GM04504 (cell line): ENCODE measurements at places on chromosomes 1 and 21.

DNA sequence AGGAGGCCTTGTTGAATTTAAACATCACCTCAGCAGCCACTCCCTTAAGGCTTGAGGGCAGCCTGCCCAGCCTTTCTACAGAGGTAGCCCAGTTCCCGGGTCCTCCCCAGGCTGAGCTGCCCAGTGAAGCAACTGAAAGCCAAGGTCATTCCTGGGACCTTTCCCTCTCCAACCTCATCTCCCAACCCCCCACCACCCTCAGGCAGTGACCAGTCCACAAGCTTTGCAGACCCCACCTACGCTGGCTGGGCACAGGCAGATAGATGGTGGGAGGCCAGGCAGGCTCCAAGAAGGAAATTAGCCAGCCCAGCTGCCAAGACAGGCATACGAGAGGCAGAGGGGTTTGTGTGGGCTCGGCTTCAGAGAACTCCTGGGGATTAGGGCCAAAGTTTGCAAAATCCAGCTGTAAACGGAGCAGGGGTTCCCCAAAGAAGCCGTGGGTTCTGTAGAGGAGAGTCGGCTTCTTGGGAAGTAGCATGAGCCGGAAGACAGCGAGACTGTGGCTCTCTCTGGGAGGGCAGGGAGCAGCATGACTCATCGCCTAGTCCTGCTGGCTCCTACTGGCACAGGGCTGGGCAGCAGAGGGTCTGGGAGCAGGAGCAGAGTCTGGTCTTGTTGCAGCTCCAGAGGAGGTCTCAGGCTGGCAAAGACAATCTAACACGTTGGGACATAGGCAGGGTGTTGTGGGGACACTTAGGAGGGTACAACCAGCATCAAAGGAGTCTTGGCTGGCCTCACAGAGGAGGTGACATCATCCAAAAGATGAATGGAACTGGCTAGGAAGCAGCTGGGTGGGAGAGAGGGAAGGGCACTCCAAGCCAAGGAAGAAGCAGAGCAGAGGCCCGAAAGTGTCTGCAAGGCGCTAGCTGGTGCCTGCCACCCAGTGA lies 2.8 kb upstream of the ZC3H12A start:
- DNase-seq = peak; percentile 68

GRCh38 chr1:54615531-54616279 lies 7.6 kb downstream of the FAM151A start:
- DNase-seq = no peak

DNA sequence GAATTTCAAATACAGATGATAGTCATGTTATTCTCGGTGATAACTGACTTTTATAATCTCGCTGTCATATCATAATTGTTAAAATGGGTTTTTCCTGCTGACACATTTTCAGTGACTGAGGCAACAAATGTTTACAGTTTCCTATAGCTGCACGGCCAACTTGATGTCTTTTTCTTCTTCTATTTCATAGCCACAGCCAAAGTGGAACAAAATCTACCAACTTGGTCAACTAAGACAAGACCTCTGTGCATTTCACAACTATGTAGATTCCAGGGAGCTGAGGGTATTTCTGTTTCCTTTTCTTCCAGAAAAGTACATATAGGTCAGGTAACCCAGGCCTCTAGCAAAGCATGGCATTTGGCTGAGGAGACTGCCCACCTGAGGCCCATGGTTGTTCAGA lies 10.4 kb upstream of the AHCYL1 start:
- DNase-seq = no peak

DNA sequence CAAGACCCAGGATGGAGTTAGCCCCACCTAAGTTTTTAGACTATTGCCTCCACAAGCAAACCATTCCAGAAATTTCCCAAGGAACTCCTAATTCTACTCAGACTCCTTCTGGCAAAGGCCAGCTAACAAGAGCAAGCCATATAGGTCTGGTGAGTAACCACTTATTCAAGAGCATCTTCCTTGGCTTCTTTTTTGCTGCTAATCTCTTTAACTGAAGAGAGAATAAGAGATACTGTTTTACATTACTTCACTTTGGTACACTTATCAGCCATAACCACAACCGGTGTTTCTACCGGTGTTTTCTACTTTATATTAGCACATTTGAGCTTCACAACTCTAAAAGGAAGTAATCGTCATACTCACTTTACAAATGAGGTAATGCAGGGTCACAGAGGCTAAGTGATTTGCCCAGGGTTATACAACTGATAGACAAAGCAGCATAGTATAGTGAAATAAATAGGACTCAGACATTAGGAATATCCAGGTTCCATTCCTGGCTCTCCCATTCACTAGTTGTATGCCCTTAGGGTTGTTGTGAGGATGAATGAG lies 1.7 kb upstream of the EPS15 start:
- no peak for DNase-seq

DNA sequence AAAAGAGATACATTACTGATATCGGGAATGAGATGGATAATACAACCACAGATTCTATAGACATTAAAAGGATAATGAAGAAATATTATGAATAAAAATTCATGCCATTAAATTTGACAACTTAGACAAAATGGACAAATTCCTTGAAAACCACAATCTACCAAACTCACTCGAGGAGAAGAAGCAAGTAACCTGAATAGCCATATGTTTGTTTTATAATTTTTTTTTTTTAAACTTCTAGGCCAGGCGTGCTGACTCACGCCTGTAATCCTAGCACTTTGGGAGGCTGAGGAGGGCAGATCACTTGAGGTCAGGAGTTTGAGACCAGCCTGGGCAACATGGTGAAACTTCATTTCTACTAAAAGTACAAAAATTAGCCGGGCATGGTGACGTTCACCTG lies 327.9 kb downstream of the VAV3 start:
- DNase-seq = no peak

DNA sequence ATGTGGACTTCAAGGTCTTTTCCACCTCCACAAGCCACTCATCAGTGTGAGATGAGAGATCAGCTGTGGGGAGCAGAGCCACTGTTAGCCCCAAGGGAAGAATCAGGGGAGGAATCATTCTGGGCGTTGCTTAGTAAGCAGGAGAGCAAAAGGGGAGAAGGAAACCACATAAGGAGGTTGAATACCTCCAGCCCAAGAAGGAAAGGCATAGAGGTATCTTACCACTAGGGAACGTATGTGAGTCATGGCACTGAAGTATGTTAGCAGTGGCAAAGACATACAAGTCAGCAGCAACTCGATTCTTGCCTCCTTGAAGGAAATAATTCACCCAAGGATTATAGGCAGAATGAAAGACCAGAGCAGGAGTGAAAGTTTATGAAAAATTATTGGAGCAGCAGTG lies 31.6 kb upstream of the SLC5A9 start:
- no peak for DNase-seq

DNA sequence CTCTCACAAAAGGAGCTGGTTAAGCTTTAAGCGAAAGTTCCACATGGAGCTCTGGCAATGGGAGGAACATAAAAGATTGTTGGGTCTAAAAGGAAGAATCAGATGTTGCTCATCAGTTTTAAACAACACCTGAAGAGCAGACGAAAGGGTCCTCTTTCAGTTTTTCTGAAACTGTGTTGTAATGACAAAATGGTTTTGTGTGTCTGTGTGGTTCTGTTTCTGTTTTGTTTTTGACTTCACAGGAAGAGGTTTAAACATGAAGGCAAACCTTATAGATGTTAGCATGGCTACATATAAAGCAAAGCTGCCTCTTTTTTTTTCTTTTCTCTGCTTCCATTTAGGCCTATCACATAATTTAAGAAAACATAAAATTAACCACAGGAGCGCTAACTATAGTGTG lies 136.1 kb downstream of the ZP4 start:
- no peak for DNase-seq

GRCh38 chr1:7352364-7352763 lies 418.7 kb upstream of the VAMP3 start:
- DNase-seq = no peak

- no peak for DNase-seq
Observed at GRCh38 chr1:108130794-108131193, 69.3 kb downstream of the SLC25A24 start.

DNA sequence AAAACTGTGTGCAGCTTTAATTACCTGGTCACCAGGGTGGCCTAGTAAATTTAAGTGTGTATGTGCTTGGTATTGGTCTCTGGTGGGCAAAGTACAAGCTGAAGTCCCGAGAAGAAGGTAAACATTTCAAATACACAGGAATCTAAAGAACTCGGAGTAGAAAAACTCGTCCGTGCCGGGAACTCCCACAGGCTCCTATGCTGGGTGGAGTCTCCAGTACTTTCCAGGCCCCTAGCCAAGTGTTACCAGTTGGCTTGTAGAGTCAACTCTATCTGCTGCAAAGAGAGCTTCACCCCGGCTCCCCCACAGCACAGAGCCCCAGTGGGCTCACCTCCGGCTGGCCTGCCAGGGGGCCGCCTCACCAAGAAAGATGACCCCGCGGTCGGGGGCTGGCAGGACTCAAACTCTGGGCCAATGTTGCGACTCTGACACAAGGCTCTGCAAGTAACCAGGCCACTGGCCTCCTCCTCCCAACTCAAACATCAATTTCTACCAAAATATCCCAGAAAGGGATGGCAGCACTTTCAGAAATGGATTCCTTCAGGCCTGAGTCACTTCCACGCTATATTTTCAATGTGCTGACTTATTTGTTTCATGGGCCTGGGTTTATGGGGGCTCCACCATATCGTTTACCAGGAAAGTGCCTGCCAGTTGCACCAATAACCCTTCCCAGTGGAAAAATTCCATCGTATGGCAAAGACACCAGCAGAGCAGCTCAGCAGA lies 73.9 kb downstream of the SLC66A1 start:
- no peak for DNase-seq

- DNase-seq = no peak
Observed at GRCh38 chr1:183069562-183070216, 46.5 kb downstream of the LAMC1 start.

DNA sequence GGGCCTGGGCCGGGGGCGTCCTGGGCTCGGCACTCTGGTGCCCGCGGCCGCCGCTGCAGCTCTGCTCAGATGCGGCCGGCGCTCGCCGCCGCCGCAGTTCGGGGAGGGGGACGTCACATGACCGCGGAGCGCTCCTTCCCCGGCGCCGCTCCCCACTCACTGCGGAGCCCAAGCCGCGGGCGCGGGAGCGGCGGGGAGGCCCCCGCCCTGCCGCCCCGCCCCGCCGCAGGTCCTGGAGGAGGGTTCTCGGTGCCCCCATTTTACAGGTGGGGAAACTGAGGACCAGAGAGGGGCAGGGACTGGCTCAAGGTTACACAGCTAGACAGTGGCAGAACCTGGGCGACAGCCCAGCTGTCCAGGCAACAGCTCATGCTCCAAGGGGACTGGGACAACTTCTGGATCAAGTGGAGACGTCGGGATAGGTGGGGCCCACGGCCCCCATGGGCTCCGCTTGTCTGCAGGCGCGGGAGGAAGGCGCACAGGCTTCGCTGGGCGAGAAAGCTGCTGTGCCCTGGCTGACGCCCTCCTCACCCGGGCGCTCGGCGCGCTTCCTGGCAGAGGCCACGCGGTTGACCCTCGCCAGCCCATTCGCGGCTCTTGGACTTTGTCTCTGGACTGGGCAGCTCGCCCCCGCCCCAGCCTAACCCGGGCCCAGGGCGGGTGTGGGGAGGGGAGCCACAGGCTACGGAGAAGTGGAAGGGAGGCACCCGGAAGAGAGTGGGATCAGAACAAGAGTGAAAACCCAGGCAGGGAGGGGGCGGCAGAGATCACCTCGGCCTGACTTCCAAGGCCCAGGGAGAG lies at the start of gene RAP1GAP:
Gene RAP1GAP (minus strand): TSS at position 100 of the 801 bp plus-strand sequence. CDS start 49,325 bp downstream, outside the sequence.
- DNase-seq = no peak

DNA sequence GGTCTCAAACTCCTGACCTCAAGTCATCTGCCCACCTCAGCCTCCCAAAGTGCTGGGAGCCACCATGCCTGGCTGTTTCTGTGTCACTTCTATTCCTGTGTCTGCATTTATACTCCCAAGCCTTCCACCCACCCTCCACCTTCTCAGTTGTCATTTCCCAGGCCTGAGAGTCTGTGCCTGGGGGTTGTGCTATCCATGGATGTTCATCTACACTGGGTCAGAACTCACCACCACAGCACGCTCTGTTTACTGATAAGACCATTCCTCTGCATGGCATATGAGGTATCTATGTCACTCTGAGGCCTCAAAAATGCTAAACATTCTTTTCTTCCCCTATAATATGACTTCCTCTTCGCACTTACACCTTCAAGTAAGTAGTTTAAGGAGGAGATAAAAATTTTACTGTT lies 6.1 kb downstream of the NENF start:
- DNase-seq = no peak

DNA sequence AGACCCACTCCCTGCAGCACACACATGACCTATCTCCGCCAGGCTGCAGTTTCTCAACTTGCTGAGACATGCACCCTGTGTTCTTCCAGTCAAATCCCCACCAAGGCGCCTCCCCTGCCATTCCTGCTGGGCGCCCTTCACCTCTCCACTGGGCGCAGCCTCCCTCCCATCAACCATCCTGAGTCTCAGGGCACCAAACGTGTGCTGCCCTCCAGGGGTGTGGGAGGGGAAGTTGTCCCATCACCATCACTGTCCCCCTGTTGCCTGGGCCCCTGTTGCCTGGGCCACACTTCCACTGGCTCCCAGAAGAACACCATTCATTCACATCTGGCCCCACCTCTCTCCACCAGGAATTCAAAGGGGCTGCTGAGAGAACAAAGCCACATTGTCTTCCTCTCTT lies 44.9 kb upstream of the EFHD2 start:
- DNase-seq = no peak
